Dorsolateral prefrontal cortex (tissue), 122 donors: ENCODE measurements at places on chromosomes 6 and 20.

DNA sequence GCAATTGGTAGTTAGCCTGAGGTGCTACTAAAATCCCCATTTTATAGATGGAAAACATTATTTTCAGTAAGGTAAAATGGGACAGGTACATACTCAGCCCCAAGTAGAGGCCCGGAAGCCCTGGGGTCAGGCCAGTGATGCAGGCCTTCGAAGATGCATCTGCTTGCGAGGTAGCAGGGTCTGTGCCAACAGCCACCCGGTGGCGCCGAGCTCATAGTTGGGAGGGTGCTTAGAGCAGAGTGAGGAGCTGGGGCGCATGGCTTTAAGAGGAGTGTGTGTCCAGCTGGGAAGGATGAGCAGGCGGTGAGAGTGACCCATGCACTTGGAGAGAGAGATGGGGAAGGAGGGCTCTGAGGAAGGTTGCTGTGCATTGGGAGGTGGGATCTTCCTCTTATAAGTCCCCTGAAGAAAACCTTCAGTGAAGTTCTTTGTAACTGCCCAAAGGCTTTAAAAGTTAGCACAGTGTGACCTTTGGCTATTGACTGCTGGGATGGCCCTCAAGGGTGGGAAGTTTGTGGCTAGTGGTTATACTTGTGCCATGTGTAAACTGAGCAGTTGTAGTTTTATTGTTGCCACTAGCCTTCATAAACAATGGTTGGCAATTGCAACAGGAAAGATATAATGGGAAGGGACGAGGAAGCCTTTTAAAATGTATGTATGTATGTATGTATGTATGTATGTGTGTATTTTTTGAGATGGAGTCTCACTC is 71.1 kb downstream of the TOX2 start:
- no peak for DNase-seq

- no peak for DNase-seq
Measured at GRCh38 chr6:160027076-160027475, 58.2 kb downstream of the IGF2R start.

DNA sequence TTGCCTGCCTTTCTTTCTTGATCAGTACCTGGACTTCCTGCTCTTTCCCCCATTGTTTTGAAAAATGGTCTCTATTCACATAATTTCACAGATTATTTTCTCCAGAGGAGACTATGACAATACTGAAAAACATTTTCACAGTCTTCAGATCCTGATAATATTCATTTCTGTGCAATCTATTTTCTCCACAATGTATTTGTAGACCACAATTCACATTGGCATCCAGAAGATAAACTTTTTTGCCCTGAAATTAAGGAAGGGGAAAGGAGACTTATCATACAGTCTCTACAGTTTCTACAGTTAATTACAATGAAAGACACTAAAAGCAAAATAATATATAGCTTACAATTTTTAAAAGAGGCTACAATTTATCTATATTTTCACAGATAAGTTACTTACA is 18.4 kb downstream of the LCA5 start:
- no peak for DNase-seq

GRCh38 chr6:38039502-38039901 is 220.0 kb downstream of the ZFAND3 start:
- no peak for DNase-seq

GRCh38 chr20:9059931-9060330 is 9.0 kb upstream of the PLCB4 start:
- no peak for DNase-seq

DNA sequence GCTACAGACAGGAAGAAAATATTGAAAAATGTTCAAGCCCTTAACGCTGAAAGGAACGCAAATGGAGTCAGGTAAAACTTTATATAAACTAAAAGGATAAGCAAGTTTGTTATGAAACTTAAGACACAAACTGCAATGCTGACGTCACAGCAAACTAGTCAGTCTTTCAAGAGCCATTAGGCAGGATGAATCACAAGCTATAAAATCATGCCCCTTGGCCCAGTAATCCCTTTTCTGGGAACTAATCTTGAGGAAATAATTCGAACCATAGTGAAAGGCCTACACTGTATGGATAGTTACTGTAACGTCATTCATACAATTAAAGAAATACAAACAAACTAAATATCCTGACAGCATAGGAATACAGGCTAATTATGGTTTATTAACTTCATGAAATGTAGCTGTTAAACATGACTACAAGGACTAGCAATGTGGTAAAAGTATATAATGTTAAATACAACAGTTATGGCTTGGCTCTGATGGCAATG is 42.7 kb upstream of the HINT3 start:
- DNase-seq: no peak

DNA sequence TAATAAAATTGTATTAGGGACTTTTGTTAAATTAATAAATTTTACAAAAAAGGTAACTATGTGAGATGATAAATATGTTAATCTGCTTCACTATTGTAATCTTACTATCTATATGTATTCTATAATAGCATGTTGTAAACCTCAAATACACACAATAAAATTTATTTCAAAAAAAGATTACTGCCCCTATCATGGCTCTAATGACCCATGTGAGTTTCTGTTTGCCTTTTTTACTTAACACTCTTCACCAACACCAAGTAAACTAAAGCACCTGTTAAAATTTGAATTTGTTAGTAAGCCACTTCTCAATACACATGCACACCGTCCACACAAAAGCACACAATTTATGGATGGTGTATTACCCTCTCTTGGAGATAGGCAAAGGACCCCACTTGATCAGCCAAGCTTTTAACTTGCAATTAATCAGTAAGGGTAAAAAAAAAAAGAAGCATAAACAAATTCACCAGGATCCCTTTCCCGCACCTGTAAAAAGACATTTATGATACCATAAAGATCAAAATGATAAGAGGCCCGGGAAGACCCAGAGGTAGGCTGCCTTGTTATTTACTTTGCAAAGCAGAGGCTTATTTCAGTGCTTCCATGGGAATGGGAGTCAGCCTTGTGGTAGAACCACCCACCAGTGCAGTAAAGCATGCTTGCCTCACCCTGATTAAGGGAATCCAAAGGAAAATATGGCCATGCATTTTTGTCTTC is 28.6 kb upstream of the PKHD1 start:
- no peak for DNase-seq

GRCh38 chr6:107786709-107787588 is 37.2 kb downstream of the SCML4 start:
- DNase-seq: no peak

GRCh38 chr6:31158863-31159855 is 770 bp downstream of the TCF19 start:
- DNase-seq: no peak

GRCh38 chr20:32296412-32296811 is 19.0 kb downstream of the KIF3B start:
- no peak for DNase-seq

- DNase-seq: no peak
Measured at GRCh38 chr6:25341203-25341552, 62.0 kb downstream of the CARMIL1 start.

DNA sequence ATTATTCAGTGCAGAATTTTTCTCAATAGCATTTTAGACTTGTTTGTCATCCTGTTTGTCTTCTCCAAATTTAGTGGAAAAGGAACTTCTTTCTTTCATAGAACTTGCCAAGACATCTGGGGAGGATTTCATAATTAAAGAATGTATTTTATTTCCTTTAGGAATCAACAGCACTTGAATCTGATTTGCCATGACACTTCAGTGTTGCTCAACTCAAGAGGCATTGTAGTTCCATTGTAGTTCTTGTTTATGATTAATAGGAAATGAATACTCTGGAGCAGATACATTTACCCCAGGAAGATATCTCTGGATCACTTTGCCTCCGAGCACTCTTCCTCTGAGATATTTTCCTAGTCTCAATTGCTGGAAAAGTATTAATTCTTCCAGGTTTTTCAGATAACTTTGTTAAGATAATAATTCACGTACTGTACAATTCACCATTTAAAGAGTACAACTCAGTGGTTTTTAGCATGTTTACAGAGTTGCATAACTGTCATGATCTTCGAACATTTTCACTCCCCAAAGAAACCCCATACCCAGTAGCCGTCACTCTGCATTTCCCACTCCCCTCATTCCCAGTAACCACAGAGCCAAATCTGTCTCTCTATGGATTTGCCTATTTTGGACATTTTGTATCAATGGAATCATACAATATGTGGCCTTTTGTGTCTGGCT is 29.7 kb downstream of the AKAP12 start:
- DNase-seq: no peak

DNA sequence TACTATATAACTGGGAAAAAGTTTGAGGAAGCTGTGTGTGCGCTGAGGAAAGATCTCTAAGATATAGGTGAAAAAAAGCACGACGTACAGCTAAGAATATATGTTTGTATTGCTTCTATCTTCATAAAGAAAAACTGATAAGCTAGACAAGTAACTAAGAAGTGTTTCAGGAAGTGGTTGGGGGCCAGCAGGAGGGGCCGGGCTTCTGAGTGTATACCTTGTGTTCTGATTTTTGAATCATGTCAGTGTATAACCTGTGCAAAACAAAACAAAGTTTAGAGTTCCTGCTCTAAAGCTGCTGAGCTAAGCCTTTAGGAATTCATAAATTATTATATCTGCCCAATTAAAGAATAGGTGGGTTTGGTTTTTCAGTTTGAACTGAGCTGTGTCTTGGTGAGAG is 7.9 kb upstream of the OSER1 start:
- no peak for DNase-seq

DNA sequence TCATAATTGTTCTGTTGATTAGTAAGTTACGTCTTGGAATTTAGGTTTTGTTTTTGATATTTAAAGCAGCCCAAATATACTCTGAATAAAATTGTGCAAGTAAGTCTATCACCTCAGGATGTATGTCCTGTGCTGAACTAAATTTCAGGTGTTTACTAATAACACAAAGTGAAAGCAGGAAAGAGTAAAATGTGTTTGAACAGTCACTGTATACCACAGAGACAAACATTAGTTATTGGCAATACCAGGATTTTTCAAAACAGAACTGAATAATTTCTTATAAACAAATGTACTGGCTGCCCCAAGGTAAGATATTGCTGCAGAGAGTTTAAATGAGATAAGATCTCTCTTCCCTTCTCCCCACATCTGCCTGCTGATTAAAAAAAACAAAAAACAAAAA is 404.7 kb upstream of the RUNX2 start:
- no peak for DNase-seq

GRCh38 chr20:24681634-24682495 is 212.4 kb downstream of the SYNDIG1 start:
- no peak for DNase-seq

- no peak for DNase-seq
Measured at GRCh38 chr20:43919686-43920403, 5.2 kb downstream of the TOX2 start.

- no peak for DNase-seq
Measured at GRCh38 chr6:149196091-149196490, 121.4 kb upstream of the TAB2 start.

DNA sequence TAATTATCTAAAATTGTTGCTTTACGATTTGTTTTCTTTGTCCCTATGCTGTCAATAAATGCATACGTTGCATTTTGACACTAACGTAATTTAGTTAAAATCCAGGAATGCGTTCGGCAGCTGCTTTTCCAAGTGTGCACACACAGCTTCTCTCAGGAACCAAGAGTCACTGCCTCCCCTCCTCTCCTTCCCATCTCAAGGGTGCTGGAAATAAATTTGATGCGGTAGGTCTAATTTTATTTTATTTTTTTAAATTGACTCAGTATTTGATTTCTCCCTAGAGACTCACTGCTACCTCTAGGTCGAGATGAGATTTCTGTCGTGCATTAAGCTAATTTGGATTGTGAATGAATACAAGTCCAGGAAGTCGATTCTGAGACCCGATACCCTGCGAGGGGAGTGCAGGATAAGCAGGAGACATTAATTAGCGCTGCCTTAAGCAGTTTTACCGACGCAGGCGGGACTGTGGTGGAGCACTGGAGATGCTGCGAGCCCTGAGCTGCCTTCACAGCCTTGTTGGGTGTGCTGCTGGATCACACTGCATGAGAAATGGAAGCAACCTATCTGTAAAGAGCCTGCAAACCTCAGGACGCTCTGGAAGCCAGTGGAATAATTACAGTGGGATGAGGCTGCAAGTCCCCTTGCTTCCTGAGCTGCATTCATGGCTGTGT is 381.2 kb downstream of the C6orf118 start:
- DNase-seq: peak; percentile 55

DNA sequence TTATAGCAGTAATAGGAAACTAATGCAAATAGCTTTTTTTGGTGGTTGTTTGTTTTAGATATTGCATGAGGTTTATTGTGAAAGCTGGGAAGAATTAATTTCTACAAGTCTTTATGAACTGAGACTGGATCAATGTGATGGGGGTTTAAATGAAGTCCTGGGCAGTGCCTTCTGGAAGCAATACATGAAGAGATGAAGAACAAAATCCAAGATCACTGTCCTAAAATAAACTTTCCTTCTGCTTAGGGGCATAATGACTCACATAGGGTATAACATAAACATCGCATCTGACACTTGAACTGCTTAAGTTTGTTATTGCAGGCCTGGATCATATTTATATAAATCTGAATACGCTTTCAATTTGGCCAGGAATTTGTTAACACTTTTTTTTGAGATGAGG is 20.9 kb upstream of the SHLD1 start:
- DNase-seq: no peak

- DNase-seq: no peak
Measured at GRCh38 chr20:44603327-44603726, 20.9 kb downstream of the PKIG start.

GRCh38 chr6:37675606-37676005 is 22.1 kb downstream of the MDGA1 start:
- DNase-seq: no peak

DNA sequence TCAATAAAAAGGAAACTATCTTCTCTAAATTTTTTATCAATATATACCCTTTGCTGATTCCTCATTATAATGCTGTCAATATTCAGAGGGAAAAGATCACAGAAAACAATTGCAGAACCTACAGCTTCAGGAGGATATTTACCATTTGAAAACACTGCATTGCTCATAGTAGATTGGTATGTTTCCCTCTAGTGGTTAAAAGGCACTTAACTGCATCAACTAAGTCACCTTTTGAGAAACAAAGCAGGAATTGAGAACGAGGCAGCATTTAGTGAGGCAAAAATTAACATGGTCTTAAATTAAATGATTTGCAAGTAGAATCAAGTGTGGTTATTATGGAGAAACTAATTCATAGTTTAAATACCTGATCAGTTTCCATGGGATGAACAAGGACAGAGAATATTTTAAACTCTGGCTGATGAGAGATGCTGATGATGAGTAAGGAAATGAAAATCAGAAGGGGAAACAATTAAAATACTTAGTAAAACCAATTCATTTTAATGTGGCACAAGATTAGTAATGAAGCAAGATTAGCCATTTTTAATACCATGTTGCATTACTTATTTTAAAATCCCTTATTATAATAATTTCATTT is 642.1 kb downstream of the EPHA7 start:
- no peak for DNase-seq

- no peak for DNase-seq
Measured at GRCh38 chr6:9139746-9140145, 704.4 kb upstream of the SLC35B3 start.

DNA sequence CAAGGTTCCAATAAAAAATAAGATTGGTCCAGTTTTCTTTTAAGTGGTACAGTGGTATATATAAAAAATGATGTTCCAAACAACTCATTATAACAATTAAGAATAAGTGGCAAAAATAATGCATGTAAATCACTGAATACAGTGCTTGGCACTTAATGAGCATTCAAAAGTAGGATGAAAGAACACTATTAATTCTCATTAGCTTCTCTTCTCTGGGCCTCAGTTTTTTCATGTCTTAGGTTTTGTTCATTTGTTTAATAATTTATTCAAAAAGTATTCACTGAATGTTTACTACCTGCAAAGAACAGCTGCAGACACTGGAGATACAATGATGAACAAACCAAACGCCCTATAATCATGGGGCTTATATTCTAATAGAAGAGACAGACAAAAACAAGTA is 21.1 kb downstream of the BCL2L1 start:
- no peak for DNase-seq

- DNase-seq: peak; percentile 52
Measured at GRCh38 chr6:52576392-52577021, 353 bp downstream of the TRAM2 start.
